Endothelial cell (in vitro differentiated cells): ENCODE measurements at places on chromosomes 3 and 15.

- DNase-seq: no peak
These were observed 149.5 kb downstream of the TP63 start for GRCh38 chr3:189780546-189781270.

- DNase-seq: no peak
These were observed 346.1 kb downstream of the EPHB1 start for GRCh38 chr3:135141160-135141559.

DNA sequence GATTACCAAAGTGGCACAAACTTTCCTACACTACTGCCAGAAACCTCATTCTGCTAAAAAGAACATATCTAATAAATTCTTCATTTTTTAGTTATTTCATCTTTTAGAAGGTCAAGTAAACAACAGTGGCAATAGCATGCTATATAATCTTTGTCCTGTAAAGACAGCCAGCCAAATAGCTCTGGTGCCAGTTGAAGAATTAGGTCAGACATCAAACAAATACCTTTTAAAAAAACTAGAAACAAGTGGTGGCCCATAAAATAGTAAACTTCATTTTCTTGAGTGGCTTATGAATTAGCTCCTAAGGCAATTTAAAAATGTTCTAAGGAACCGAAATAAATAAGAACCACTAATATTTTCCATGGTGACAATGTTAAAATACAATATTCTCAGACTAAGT, 19.5 kb downstream of the CCDC14 start:
- DNase-seq: no peak

- no peak for DNase-seq
These were observed 529.7 kb downstream of the IGSF11 start for GRCh38 chr3:118504906-118505305.

GRCh38 chr3:52174896-52175295, 20.7 kb upstream of the POC1A start:
- no peak for DNase-seq

- DNase-seq: no peak
These were observed 119.4 kb downstream of the SUCLG2 start for GRCh38 chr3:67535006-67535405.

GRCh38 chr15:67967871-67968431, 86.2 kb upstream of the PIAS1 start:
- DNase-seq: peak; percentile 75

GRCh38 chr15:98144388-98144787, 183.9 kb downstream of the ARRDC4 start:
- DNase-seq: no peak
